ENCODE measurements at places on chromosomes 12 and 14. TPM values are rescaled to one million over a fixed set of nuclear protein-coding genes. Genes with fewer than 3 reads are reported as not detected.
A peak's percentile ranks its signal among the peaks of the same experiment; 100 is the strongest.

GRCh38 chr14:64807551-64807950 is 72.2 kb downstream of the SPTB start:
- no peak for DNase-seq

DNA sequence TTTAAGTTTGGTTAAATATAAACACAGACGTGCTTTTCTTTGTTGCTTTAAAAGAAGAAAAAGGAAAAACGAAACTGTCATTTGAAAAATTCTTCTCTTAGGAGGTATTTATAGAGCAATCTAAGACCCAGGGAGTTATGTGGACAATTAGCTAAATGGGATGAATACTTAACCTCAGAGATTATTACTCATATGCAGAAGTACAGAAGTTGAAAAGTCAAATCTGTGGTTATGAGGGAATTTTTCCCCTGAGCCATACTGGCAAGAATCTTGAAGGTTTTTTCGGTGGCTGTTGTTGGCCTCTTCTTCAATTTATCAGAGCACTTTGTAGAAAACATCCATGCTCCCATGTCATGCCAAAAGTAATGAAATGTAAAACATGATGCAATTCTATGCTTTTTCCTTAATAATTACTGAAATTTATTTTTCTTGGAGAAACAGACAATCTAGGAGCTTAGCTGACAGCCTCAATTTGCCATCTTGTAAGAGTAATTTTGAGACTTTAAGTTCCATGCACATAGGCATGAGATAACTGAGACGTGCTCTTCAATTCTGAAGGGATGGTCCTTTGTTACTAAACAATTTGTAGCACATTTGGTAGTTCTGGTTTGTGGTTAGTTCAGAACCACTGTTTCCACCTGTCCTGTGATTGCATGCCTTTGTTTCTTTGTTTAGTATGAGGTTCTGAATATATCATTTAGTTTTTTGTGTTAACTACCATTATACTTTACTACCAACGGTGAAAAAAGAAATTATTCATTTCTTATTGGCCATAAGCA is 126.6 kb downstream of the BCAT1 start:
- no peak for DNase-seq

ACRBP gene
- total RNA-seq: 3.6 TPM

ITGA7 gene
- total RNA-seq: 46.1 TPM

DNA sequence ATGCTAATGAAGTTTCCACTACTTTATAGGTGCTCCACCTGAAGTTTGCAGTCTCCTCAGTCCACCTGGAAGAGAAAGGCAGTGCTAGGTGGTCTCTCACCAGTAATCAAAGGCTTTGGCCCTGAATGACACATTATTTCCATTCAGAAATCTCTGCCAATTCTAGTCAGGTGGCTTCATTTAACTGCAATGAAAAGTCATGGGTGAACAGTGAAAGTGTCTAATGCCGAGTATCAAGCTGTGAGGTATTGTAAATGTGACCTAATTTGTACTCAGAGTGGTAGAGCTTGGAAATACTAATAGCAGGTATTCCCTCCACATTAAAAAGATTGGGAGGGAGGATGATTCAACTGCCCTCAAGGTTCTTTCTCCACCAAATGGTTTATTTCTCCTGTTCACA is 220.9 kb upstream of the LRFN5 start:
- no peak for DNase-seq

- no peak for DNase-seq
Measured at GRCh38 chr14:74468513-74468912, 24.6 kb downstream of the NPC2 start.

DNA sequence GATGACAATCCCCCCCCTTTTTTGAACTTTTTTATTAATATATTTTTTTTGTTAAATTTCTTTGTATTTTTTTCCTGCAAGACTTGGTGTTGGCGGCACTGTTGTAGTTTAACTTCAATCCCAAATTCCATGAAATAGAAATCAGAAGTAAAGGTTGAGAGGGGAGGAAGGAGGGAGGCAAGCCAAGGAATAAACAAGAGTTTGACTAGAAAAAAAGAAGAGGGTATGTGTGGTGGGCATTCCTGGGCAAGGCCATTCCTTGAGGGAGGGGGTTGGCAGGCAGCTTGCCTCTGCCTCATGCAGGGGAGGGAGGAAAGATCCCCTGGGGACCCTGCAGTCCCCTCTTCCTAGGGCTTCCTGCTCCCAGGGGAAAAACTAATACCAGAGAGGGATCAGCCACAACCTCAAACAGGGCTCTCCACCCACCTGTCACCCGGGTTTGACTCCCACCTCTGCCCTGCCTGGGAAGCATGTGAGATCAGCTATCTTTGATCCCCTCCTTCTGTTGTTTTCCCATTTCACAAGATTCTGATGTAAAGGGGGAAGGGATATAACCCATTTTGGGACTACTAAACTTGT is 519 bp upstream of the AP1G2 start:
- no peak for DNase-seq

DNA sequence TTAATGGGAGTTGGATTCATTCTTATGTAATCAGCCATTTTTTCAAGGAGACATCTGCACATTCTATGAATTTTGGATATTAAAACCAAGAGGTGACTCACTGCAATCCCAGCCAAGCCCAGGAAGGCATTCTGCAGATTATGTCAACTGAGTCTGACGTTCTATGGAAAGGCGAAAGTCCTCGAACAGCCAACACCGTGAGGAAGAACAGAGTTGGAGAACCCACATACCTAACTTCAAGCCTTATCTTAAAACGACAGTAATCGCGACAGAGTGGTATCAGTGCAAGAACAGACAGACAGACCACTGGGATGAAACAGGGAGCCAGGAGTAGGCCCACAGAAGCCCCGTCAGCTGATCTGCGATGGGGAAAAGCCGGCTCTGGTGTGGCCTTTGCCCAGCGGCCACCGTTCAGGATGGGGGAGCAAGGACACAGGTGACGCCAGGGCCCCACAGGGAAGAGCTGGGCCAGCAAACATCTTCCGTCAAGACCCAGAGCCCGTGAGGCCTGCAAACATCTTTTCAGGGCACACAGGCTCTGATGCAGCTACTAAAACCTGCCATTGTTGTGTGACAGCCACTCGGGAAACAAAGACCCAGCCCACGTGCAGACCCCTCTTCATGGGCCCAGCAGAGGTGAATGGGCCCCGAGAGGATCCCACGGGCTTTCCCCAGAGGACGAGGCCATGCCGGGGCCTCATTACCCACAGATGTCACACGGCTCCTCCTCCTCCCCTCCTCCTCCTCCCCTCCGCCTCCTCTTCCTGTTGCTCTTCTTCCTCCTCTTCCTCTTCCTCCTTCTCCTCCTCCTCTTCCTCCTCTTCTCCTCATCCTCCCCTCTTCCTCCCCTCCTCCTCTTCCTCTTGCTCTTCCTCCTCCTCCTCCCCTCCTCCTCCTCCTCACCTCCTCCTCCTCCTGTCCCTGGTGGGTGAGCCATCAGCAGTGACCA is 277.6 kb downstream of the ADGRD1 start:
- DNase-seq: peak; percentile 48

DNA sequence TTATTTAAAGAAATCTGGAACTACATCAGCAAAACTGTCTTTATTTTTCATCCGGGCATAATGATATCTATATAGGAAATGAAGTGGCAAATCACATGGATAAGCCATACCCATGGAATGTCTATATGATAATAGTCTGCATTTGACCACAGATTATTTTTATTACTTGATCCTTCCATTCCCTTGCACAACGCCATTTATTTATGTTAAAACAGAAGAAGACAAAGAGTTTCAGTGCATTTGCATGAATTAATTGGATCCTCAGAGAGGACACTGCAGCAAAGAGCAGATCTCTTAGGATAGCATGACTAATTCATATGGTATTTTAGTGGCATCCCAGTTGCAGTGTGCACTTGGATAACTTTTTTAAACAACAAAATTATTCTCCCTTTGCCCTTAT is 345.0 kb downstream of the CCDC91 start:
- no peak for DNase-seq

- no peak for DNase-seq
Measured at GRCh38 chr12:103198499-103198898, 241.0 kb downstream of the ASCL1 start.

DNA sequence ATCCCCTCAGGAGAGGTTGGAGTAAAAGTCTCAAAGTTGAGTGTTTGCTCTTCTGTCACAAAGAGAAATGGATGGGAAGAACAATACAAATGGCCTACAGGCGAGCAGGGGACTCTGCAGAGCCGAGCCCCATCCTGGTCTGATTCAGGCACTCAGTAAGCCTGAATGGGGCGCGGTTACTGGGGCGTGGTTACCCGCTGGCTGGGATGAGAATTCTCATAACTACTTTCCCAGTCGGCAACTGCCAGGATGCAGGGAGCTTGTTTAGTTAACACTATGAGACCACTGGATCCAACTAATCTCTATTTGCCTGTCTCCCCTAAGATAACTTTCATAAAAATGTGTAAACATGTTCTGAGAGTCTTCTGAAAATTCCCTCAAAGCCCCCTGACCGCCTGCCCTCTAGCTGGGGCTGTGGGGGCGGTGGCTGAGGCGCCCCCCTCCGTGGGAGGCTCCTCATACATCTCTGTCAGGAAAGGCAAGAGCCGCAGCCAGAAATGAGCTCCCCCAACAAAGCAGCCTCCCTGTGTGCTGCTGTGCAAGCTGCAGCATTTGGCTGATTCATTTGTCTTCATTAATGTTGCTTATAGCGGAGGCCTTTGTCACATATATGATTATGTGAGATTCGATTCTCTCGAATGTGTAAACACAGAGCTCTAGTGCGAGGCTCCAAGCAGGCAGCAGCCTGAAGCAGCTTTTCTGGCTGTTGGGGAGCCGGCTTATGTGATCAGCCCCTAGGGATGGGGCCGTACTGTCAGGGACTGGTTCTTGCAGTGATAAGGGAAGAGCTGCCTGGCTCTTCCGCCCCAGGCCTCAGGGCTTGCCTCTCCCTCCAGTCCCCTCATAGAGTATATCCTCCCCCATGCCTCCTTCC is 126.1 kb upstream of the ARHGAP5 start:
- peak; percentile 75 for DNase-seq

GRCh38 chr12:44358636-44359035 is 517.5 kb downstream of the NELL2 start:
- no peak for DNase-seq

SLC10A1 gene
- not detected for total RNA-seq

GRCh38 chr14:40240245-40240859 is 808.1 kb upstream of the FBXO33 start:
- no peak for DNase-seq

GRCh38 chr14:96195441-96196081 is 9.1 kb upstream of the BDKRB2 start:
- no peak for DNase-seq

DNA sequence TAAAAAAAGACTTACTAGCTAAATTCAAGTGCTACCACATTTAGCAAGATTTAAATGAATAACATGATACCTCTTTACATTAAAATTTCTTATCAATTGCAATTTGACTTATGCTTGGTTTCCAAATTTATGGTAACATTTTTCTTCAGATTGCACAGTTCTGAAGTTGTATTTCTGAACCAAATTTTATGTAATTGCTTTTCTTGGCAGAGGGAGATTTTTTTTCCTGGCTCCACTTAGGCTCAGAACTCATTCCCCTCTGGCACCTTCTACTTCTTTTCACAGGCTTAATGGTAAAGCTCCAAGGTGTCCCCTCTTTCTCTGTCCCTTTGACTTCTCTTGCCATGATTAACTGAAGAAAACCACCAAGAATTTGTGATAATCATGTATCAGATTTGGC is 99.8 kb upstream of the TMTC1 start:
- no peak for DNase-seq

DNA sequence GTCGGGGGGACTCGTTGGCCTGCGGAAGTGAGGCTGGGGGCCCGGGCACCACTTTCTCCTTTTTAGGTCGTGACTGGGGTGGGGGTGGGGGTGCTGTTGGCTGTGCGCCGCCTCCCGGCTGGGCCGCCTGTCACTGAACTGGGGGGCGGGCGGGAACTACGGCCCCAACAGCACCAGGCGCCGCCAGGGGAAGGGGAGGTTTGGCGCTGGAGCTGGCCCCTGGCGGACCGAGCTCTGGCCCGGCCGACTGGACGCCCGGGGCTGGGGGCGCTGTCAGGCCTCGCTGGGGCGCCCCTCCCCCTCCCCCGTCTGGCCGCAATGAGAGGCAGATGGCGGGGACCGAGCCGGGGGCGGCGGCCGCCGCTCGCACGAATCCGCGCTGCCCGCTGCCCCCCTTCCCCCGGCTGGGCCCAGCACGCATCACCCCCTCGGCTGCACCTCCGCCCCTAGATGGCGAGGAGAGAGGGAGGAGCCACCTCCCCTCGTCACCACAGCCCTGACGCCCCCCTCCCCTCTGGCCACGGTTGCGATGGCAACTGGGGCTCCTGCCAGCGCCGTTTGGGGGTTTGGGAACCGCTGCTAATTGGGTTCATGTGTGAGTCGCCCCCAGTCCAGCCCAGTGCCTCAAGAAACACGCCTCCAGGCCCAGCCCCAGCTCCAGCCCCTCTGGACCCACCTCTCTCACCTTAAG is 723 bp downstream of the NFATC4 start:
- DNase-seq: peak; percentile 96

SERPINA3 gene
- not detected for total RNA-seq

DNA sequence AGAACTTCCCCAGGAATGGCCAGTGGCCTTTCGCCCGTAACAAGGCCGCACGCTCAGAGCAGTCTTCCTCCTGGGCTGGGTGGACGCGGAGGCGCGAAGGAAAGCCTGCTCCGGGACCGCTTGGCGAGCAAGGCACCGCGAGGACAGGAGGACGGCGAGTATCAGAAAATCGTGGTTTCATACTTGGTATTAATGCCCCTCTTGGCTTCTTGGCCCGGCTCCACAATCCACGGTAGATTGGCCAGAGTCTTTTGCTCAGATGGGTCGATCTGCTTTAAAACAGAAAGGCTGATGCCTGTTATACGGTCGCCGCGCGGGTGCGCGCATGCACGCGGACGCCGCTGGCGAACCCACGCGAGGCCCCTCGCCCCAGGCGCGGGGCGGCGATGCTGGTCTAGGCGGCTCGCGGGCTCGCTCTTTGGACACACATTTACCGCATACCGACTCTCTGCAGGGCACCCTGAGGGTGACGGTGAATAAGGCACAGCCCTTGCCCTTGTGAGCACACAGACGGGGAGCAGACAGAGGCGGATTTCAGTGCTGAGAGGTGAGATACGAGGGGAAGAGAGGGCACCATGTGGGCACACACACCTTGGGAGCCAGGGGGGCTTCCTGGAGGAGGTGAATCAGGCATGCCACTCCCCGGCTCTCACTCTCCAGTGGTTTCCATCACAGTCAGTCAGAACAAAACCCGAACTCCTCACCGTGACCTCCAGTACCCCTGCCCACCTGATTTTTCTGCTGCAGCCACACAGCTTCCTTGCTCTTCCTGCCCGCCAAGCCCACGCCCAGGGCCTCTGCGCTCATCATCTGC is 100.7 kb downstream of the APAF1 start:
- peak; percentile 48 for DNase-seq

MYO1H gene
- not detected for total RNA-seq

RIMKLB gene
- total RNA-seq: 42.4 TPM

GRCh38 chr12:38488866-38489265 is 172.3 kb downstream of the ALG10B start:
- no peak for DNase-seq

DNA sequence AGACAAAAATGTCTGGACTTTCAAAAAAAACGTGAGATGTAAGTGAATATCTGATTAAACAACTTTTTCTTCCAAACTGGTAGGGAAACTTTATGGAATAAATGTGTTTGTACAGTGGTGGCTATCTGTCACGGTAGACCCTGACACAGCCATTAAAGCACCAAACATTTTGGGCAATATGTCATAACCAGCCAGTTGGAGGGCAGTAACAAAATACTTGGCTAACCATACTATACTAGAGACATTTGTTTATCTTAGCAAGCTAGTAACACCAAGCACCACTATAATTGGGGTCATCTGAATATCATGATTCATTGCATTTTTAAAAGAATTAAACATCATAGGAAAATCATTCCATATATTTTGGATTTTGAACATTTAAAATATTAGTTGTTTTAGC is 6.0 kb upstream of the MYF6 start:
- DNase-seq: no peak
